ENCODE measurements at places on chromosomes 5 and 9.

DNA sequence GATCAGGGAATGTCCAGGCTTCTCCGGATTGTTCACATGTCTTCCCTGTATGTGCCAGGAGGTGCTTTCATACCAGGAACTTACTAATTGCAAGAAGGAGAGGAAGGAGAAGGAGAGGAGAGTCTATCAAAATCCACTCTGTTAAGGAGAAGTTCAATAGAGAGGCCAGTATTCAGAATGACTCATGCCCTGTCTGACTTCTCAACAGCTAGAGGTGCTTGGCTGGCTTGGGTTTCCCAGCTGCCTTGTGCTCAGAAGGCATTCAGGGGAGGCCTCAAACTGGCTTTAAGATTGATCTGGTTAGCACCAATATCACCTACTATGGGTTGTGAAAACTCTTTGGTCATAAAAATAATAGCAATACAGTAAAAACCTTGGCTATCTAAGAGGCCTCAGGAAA is 167.9 kb upstream of the GLRA1 start:
- no peak for DNase-seq

DNA sequence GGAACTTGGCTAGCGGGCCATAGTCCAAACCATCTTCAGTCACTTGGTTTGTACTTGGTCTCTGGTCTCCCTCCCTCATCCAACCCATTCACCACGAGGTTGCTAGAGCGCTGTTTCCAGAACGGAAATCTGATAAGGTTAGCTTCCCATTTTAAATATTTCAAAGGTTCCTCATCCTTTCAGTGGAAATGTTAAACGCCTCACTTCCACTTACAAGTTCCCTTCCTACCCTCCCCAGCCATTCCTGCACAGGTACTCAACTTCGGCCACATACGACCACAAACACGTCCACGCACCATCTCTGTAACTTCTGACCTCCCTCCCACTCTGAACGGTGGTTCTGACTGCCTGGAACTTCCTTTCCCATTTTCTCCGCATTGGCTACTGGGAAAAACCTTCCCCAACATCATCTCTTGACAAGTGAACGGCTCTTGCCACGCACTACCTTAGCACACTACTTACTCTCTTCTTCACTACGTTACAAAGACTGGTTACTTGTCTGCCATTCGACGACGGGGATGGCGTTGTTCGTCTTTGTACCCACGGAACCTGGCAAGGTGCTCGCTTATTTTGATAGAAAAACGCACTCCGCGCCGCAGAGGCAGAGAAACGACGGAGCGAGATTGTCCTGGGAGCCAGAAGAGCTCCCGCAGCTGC is 629 bp downstream of the CCNH start:
- DNase-seq, result peak; percentile 26

DNA sequence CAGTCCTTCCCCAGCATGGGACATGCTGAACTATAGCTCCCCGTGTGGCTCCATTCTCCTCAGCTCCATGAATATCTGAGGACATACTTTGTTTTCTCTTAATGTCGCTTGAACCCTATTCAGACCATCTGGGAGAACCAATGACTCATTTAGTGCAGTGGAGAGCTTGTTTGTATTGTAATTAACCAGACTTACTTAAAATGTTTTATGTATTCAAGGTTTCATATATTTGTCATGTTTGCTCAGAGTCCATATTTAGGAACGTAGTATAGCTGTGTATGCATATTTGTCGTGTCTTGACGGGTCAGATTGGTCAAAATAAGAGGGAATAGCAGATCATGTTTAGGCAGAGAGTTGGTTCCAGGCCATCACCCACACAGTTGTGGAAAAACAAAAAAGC is 150.1 kb upstream of the NTRK2 start:
- DNase-seq, result no peak

GRCh38 chr9:123000371-123001068 is 32.9 kb upstream of the GPR21 start:
- DNase-seq, result no peak

- peak; percentile 30 for DNase-seq
Observed at GRCh38 chr5:103259705-103260355, 1.3 kb downstream of the MACIR start.

DNA sequence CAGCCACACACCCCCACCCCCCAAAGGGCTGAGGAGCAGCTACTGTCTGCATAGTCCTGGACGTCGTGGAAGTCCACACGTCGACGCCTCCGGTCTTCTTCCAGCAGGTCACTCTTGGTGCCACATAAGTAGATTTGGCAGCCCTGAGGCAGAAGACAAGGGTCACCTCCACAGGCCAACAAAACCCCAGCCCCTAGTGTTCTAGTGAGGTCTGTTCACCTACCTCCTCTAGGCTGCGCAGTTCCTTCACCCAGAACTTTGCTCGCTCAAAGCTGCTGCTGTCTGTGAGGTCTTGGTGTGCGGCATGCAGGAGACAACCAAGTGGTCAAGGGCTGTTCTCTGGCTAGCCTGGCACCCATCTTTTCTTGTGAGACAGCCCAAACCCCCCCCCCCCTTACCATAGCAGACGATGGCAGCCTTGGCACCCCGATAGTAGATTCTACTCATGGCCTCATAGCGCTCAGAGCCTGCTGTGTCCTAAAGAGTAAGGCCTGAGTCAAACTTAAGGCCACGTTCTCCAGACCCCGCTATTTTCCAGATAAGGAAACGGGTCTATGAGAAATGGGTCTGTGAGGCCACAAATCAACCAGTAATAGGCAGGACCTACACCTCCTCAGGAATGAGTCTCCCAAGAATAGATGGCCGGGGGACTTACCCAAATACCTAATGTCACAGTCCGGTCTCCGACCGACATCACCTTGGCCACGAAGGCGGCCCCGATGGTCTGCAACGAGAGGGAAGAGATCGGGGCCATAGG is 987 bp downstream of the RAB24 start:
- DNase-seq, result no peak

GRCh38 chr5:150307617-150308426 is 5.1 kb upstream of the ARSI start:
- DNase-seq, result no peak

Data from NK-92 treated with Interleukin-12 subunit alpha and Interleukin-12 subunit beta, amount 100 ng/mL, for 24 hours (cell line).